Kidney (tissue), 22 donors: ENCODE measurements at places on chromosomes 16 and 17. TPM values are rescaled to one million over a fixed set of nuclear protein-coding genes. Genes with fewer than 3 reads are reported as not detected.
A peak's percentile ranks its signal among the peaks of the same experiment; 100 is the strongest.

Gene ENPP7
- 0.94 TPM for total RNA-seq

Gene CFAP52
- 1.7 TPM for total RNA-seq

Gene TOX3
- total RNA-seq = 16.2 TPM

Gene C16orf54
- total RNA-seq = 4.9 TPM

Gene KRTAP3-2
- not detected for total RNA-seq

DNA sequence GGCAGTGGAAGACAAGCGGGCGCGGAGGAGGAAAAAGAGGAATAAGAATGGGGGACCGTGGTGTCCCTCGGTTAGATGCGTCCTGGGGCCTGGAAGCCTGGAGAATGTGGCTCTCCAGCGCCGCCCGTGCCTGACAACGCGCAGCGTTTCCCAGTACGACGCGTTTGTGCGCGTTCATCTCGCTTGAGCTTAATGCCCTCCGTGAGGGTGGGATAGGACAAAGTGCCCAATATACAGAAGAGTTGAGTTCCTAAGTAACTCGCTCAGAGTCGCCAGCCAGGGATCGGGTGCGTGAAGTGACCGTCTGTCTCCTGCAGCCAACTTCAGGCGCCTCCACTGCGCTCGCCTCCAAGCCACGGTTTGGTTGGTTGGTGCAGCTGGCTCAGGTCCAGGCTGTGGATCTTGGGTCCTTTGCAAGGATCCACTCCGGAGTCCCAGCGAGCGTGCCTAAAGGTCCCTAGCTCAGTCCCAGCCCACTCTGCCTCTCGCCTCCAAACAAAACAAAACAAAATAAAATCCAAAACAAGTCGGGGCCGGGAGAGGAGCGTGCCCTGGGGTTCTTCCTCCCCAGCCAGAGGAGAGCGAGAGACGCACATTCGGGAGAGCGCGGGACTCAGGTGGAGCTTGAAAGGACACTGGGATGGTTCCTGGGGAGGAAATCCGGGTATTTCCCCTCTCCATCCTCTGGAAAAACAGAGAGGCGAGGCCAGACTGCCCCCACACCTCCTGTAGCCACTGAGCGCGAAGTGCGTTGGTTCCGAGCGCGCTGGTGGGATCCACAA lies 974 bp downstream of the GALR2 start:
- H3K27me3 ChIP-seq = peaks cover 48% of the 10 kb centered on the region
- no peaks in the 10 kb centered on the region for H3K36me3 ChIP-seq
- H3K4me1 ChIP-seq = no peaks in the 10 kb centered on the region
- DNase-seq = peak; percentile 46

- H3K27ac ChIP-seq = peak overlapping the region; percentile 75
- peaks cover 22% of the 10 kb centered on the region for H3K4me1 ChIP-seq
- H3K27me3 ChIP-seq = no peaks in the 10 kb centered on the region
Measured at GRCh38 chr16:89319886-89320781, 102.6 kb downstream of the ZNF778 start.

- peaks cover 9% of the 10 kb centered on the region for H3K36me3 ChIP-seq
- no peaks in the 10 kb centered on the region for H3K27me3 ChIP-seq
- peak; percentile 67 for DNase-seq
- peak overlapping the region; percentile 23 for H3K27ac ChIP-seq
- peaks cover 29% of the 10 kb centered on the region for H3K4me1 ChIP-seq
Measured at GRCh38 chr17:74769856-74770497, 6.2 kb downstream of the NAT9 start.

DNA sequence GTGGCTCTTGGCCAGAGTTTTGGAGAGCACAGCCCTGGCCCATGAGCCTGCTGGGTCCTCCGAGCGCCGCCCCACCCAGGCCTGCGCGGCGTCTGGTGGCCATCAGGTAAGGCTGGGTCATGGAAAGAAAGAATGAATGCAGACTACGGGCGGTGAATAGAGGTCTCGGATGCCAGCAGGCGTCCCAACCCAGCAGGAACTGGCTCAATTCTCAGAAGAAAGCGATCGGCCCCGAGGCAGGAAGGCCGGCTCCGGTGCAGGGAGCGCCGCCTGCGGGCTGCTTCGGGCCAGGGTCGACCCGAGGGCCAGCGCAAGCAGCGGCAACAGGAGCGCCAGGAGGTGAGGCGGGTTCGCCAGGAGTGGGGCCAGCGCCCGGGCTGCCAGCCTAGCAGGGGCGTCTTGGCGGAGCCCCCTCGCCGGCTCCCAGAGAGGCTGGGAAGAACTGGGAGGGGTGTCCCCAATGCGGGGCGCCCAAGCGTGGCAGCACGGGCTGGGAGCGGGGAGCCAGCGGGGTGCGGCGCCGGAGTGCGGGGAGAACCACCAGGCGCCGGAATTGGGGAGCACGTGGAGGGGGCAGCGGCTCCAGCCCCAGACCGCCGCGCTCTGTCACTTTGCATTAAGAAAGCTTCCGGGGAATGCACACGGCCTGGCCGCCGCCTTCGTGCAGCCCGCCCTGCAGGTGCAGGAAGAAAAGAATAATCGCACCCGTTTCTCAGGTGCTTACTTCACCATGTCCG lies 7.1 kb upstream of the TMC5 start:
- no peak overlapping the region for H3K27ac ChIP-seq
- peaks cover 5% of the 10 kb centered on the region for H3K27me3 ChIP-seq
- H3K4me1 ChIP-seq = no peaks in the 10 kb centered on the region
- no peak for DNase-seq
- no peaks in the 10 kb centered on the region for H3K36me3 ChIP-seq

DNA sequence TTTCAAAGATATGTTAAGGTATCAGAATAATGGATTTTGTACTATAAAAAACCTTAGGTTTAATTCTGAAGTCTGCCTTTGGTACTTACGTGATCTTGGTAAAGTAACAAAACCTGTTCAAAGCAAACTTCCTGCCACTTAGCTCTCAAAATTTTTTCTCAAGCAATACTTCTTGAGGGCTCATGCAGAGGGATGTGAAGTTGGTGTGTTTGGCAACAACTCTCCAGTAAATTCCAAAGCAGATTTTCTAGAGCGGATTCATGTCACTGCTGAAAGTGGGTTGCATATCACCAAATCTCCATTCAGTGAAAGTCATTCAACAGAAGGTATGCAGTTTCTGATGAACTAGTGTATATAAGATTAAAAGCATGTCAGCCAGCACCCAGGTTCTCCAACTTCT lies 856.7 kb downstream of the CDH8 start:
- no peaks in the 10 kb centered on the region for H3K36me3 ChIP-seq
- no peaks in the 10 kb centered on the region for H3K4me1 ChIP-seq
- no peak overlapping the region for H3K27ac ChIP-seq
- H3K27me3 ChIP-seq = no peaks in the 10 kb centered on the region
- no peak for DNase-seq

DNA sequence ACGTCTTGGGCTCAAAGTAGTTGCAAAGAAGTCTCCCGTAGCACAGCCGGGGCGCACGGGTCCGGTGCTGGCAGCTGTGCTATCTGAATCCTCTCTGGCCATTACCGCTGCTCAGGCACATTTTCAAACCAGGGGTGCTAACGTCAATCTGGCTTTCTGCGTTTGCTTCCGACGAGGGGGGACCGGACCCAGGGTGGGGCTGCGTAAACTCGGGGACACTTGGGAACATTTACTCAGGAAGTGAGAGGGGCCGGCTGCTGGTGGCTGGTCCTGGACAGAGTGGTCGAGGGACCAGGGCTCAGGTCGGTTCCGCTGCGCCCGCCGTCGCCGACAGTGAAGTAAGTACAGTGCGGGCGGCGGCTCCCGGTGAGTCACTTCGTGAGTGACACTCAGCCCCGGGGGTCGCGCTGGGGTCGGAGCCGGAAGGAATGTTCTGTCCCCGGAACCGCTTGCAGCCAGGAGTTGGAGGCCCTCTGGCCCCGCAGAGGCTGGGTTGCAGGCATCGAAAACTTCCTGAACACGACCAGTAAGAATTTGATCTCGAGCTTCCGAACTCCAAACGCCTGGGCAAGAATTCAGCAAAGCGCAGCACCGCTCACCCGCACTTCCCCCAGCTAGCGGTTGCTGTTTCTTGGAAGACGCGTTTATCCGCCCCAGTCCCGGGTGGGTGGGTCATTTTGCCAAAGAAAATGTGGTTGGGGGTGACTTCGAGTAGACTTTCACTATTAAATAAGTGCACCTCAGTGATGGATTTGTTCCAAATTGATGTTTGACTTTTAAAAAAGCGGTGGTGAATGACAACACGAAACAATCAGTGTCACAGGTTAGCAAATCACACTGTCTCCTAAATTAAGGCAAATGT lies 1.4 kb upstream of the HS3ST3B1 start:
- no peaks in the 10 kb centered on the region for H3K36me3 ChIP-seq
- peaks cover 30% of the 10 kb centered on the region for H3K27me3 ChIP-seq
- peak overlapping the region; percentile 75 for H3K4me3 ChIP-seq
- no peaks in the 10 kb centered on the region for H3K4me1 ChIP-seq

DNA sequence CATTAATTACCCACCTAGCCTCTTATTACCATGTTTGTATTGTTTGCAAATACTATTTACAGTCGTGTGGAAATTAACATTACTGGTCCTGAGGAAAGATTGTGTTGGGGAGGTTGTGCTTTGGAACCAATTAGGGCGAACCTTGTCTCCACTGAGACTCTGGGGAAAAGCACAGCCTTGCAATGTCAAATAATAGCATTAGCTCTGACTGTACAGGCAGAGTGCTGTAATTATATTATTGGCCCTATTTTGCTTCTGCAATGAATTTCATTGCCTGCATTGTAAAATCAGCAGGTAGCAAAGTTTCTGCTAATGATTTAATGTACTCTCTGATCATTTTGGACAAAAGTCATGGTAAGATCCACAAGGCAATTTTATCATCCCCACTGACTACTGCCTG lies 97.0 kb downstream of the WWOX start:
- H3K36me3 ChIP-seq = no peaks in the 10 kb centered on the region
- H3K27ac ChIP-seq = no peak overlapping the region
- H3K4me3 ChIP-seq = no peak overlapping the region
- H3K4me1 ChIP-seq = no peaks in the 10 kb centered on the region
- no peaks in the 10 kb centered on the region for H3K27me3 ChIP-seq

GRCh38 chr16:65148804-65149203 lies 26.9 kb upstream of the CDH11 start:
- no peak for DNase-seq
- no peak overlapping the region for H3K27ac ChIP-seq
- no peaks in the 10 kb centered on the region for H3K27me3 ChIP-seq
- H3K36me3 ChIP-seq = no peaks in the 10 kb centered on the region
- H3K4me1 ChIP-seq = no peaks in the 10 kb centered on the region

GRCh38 chr17:28897769-28898526 lies 415 bp upstream of the FLOT2 start:
- H3K27ac ChIP-seq = peak overlapping the region; percentile 90
- no peak for DNase-seq
- no peaks in the 10 kb centered on the region for H3K27me3 ChIP-seq

DNA sequence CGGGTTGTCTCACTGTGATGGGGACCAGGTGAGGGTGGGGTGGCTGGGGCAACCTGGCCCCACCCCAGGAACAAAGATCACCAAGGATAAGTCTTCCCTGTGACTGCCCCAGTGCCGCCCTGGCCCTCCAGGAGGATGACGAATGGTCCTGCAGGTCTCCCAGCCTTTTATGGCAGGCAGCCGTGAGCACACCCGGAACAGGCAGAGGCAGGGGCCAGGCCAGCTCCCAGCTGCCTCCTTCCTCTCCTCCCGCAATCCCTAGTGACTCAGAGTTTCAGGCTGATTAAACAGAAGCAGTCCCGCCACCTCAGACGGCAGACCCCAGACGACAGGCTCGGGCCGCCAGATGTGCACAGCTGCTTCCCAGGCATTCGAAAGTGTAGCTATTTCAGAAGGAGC lies 13.3 kb downstream of the JUP start:
- H3K27me3 ChIP-seq = no peaks in the 10 kb centered on the region
- peaks cover 6% of the 10 kb centered on the region for H3K4me1 ChIP-seq
- H3K36me3 ChIP-seq = peaks cover 7% of the 10 kb centered on the region
- H3K27ac ChIP-seq = peak overlapping the region; percentile 86
- peak; percentile 94 for DNase-seq
- no peak overlapping the region for H3K4me3 ChIP-seq

- H3K4me3 ChIP-seq = no peak overlapping the region
- H3K27me3 ChIP-seq = no peaks in the 10 kb centered on the region
- H3K27ac ChIP-seq = no peak overlapping the region
- no peaks in the 10 kb centered on the region for H3K36me3 ChIP-seq
Measured at GRCh38 chr16:71338632-71339031, 19.9 kb upstream of the CALB2 start.

- H3K4me1 ChIP-seq = peaks cover 2% of the 10 kb centered on the region
- peaks cover 17% of the 10 kb centered on the region for H3K27me3 ChIP-seq
- H3K4me3 ChIP-seq = no peak within 1 kb of the TSS
- DNase-seq = peak; percentile 76
- H3K36me3 ChIP-seq = no peaks in the 10 kb centered on the region
Measured at GRCh38 chr16:89200124-89200849, at the start of gene SLC22A31. TSS of gene SLC22A31 (minus strand) at chr16:89200537. CDS start at chr16:89200501, 36 bp downstream.

- H3K36me3 ChIP-seq = peaks cover 40% of the 10 kb centered on the region
- H3K27me3 ChIP-seq = no peaks in the 10 kb centered on the region
- no peak for DNase-seq
- H3K4me3 ChIP-seq = no peak overlapping the region
- no peaks in the 10 kb centered on the region for H3K4me1 ChIP-seq
Measured at GRCh38 chr16:30663820-30664219, 5.6 kb downstream of the FBRS start.

DNA sequence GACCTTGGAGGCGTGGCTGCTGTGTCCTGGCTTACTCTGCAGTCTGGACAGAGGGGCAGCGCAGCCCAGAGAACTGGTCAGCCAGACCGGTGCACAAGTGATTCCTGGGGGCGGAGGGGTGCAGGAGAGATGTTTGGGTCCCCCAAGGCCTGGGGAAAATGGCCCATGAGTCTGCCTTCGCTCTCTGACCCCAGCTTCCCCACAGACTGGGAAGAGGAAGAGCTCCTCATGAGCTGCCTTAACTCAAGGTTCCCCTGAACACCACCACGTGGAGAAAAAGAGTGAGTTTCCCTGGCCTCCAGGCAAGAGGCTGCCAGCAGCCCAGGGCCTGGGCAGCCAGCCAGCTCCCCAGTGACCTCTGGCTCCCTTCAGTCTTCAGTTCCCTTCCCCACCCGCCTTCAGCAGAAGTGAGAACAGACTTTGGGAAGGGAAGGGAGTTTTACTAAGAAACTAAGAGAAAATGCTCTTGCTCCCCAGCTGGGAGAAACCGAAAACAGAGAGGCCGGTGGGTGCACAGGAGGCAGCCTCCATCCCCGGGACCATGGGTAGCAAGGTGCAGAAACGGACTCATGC lies 2.0 kb upstream of the C17orf99 start:
- H3K4me1 ChIP-seq = peaks cover 25% of the 10 kb centered on the region
- peak overlapping the region; percentile 76 for H3K27ac ChIP-seq
- DNase-seq = peak; percentile 94
- no peak overlapping the region for H3K4me3 ChIP-seq
- no peaks in the 10 kb centered on the region for H3K27me3 ChIP-seq

GRCh38 chr17:79242873-79243602 lies 168.4 kb downstream of the ENGASE start:
- H3K27me3 ChIP-seq = no peaks in the 10 kb centered on the region
- DNase-seq = no peak
- no peaks in the 10 kb centered on the region for H3K36me3 ChIP-seq
- H3K27ac ChIP-seq = no peak overlapping the region
